ENCODE measurements at places on chromosomes 12 and 14.

DNA sequence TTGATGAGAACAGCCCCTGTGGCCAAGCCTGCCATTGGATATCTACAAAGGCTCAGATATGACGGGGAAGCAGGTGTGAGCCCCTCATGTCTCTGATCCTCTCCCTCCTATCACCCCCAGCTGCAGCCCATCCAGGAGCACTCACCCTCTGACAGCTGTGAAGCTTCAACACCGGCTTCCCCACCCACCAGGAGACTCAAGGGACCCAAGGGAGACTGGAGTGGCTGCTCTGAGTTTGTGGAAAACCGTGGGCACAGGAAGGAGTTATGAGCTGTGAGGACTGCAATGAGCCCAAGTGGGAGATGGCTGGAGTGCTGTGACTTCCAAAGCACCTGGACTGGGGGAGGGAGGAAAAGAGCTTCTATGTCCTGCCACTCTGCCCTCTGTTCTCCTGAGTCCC, 7.9 kb downstream of the IFI27L2 start:
- no peak for DNase-seq

GRCh38 chr14:102777711-102778337, 575 bp downstream of the TRAF3 start:
- DNase-seq = no peak

GRCh38 chr12:101634724-101635123, 40.0 kb downstream of the MYBPC1 start:
- DNase-seq = no peak

GRCh38 chr14:95830386-95830785, 46.2 kb upstream of the TUNAR start:
- DNase-seq = no peak

DNA sequence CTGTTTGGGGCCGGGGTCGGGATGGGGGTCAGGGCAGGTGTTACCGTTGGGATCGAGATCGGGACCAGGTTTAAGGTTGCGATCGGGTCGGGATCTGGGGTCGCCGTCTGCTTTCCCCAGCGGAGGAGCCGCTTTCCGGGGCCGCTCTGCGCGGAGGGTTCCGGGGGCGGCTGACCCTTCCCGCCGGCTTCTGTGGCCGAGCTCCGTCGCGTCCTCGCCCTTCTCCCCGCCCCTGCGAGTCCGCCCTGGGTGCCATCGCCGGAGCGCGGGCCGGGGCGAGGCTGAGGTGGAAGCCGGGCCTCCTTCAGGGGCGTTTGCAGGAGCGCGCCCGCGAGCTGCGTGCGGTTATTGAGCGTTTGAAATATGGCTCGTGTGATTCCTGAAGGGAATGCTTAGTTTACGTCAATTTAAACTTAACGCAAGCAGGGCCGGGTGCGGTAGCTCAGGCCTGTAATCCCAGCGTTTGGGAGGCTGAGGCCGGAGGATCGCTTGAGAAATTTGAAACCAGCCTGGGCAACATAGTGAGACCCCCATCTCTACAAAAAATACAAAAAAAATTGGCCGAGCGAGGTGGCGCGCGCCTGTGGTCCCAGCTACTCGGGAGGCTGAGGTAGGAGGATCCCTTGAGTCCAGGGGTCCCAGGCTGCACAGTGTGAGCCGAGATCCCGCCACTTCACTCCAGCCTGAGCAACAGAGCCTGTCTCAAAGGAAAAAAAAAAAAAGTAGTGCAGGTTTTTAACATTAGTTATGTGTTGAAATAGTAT, 620 bp downstream of the PGAM5 start:
- DNase-seq = peak; percentile 23

DNA sequence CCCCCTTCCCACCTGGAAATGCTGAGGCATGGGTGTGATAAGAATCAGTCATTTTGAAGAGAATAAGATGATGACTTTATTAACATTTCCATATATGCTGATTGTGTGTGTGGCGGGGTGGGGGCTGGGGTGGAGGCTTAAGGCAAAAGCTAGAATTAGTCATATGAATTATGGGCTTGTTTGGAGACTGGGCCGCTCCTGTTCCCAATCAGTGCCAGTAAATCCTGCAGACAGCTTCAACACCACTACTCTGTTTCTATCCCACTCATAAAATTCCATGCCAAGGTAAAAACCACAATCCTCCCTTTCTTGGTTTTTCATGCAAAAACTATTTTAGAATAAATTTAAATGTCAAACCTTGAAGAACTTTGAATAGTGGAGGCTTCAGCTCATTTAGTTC, 29.9 kb upstream of the SLC38A2 start:
- peak; percentile 98 for DNase-seq

All from fibroblast of the aortic adventitia (primary cell).